ENCODE measurements at places on chromosomes 3 and 15. TPM values are rescaled to one million over a fixed set of nuclear protein-coding genes. Genes with fewer than 3 reads are reported as not detected.
A peak's percentile ranks its signal among the peaks of the same experiment; 100 is the strongest.

GRCh38 chr15:98889930-98890695 lies 117.5 kb downstream of the PGPEP1L start:
- no peak for DNase-seq

DNA sequence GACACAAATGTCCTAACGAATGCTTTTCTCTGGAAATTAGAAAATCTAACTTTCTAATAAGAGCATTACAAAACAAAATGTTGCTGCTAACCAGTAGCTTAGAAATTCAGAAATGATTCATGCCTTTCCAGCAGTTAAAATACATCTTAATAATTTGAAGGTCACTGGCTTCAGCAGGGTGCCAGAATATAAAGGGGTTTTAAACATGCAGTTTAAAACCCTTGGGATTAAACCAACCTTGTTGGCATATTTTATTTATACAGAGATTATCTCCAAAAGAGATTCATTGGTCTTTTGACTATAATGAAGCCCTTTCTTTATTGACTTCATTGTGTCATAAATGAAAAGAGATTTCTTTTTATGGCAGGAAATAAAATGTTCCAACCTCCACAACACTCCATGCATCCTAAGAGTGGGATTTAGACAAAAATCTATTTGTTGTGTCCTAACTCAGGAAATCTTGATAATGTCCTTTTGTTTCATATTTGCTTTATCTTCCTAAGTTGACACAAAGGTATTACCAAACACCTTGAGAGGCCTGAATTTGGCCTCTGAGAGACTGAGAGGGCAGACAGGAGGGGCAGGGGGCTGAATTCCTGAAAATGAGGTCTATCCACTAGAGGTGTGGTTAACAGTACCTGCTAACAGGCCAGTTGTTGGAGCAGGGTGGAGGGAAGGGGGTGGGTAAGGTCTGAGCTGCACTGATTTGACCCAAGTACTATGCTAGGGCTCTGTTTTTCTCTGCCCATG lies 124.4 kb downstream of the FEZF2 start:
- no peak for DNase-seq

- DNase-seq = no peak
These were observed 109.4 kb upstream of the RAD18 start for GRCh38 chr3:9072667-9073009.

GRCh38 chr3:194487289-194488054 lies 670 bp upstream of the ATP13A3 start:
- DNase-seq = peak; percentile 59

DNA sequence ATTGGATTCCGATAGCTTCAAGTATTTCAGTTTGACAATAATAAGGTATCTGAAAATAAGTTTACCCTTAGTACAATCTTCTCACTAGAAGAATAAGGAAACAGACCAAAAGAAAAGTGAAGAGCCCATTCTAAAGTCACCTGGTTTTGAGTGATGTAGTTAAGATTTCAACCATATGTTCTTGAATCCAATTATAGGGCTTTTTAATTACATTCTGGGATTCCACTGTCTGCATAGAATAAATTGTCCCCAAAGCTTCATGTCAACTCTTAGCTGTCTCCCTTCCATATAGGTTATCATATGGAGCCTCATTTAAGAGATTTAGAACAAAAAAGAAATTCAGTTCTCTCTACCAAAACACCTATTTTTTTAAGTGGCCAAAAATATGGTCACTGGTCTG lies 1158.8 kb downstream of the IGSF11 start:
- DNase-seq = no peak

- DNase-seq = no peak
These were observed 34.1 kb downstream of the TM2D3 start for GRCh38 chr15:101618076-101618475.

DNA sequence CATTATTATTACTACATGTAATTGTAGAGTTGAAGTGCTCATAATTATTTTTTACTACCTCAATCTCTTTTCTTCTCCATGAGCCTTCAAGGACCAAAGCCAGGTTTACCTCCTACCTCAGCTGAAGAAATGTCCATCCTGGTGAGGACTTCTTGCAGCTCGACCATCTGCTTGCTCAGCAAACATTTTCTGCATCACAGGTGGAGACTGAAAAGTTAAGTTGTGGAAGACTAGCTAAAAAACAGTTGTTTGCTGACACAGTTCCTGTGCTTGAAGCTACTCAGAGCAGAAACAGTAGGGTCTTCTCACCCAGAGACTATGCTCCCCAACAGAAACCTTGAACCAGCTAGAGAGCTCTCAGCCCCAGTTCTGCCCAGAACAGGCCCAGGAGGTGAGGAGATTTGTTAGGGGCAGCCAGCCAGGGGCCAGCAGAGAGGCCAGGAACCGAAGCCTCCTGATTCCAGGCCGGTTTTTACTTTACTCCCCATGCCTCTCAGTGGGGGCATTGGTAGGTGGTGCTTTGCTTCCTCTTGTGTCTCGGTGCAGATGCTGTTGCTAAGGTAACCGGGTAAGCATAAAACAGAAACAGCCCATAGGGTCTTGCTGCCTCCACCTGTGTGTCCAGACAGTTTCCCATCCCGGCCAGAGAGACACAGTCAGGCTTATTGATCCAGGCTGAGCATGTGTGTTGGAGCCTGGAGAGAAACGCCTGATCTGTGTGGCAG lies 54.9 kb downstream of the CCNL1 start:
- DNase-seq = peak; percentile 67

DNA sequence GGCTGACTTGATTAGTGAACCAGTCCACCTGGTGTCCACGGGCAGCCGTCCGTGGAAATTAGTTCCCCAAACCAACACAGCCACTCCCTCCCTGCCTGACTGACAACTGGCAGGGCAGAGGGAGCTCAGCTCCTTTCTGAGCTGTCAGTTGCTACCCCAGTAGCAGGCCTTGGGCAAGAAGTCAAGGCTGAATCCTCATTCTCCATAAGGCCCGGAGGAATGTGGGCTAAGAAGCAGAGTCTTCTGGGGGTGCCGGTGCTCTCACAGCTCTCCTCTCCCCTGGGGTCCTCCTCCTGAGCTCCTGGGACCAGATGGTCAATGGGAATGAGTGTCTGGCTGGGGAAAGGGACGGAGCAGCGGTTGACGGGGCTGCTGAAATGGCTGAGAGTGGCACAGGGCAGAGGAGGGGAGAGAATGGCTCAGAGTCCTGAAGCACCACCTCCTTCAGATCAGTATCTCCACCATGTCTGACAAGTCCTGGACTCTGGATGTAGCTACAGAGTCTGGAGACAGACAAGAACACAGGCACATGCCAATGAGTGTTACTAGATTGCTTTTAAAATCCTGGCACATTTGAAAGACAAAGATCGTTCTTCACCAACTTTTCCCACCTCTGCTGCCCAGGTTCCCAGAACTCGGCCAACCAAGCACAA lies 16.9 kb downstream of the AMOTL2 start:
- peak; percentile 9 for DNase-seq

DNA sequence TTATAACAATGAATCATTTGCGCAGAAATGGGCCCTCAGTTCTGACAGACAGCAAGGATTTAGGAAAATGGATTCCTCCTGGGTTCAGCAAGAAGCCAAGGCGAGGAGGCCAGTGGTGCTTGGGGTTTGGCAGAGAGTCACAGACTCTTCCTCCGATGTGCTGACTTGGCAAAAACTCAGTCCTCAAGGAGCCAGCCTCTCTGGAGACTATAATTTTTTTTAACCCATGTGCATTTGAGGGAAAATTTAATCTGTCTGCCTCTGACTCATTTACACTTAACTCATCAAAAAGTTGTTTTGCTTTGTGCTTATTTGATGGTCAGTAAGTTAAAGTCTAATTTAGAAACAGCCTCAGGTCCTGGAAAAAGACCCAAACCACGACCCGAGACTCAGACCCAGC lies 34.2 kb upstream of the SLC24A5 start:
- DNase-seq = no peak

DNA sequence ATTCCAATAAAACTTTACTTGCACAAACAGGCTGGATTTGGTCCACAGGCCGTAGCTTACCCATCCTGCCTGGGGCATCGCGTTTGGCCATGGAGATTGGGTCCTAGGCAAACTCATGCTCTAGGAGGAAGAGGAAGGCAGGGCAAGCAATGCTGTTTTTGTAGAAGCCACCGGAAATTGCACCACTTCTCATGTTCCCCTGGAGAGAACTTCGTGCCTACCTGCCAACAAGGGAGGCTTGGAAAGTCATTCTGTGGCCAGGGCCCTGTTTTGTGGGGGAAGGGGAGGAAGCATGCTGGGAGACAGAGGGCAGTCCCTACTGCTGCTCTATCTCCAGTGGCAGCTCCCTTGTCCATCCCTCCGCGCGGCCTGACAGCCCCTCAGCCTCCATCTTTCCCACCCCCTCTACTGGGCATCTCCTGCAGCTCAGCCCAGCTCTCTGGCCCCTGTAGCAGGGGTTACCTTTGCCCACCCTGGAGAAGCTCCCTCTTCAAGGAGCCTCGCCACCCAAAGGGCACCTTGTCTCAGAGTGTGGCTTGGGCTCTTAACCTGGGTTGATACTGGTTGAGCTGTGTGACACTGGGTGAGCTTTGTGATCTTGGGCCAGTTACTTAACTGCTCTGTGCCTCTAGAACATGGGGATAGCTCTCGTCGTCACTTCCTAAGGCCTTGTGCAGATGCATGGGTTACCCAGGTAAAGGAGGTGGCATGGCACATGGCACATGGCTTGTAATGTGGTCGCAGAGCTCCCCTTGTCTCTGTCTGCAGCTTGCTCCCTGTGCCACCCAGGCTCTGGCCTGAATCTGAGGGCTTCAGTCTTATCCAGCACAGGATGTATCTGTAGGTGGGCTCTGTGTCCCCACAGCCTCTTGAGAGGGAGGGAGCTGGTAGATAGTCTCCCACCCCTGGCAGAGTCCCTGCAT lies 6.1 kb downstream of the ABTB1 start:
- DNase-seq = peak; percentile 7

DNA sequence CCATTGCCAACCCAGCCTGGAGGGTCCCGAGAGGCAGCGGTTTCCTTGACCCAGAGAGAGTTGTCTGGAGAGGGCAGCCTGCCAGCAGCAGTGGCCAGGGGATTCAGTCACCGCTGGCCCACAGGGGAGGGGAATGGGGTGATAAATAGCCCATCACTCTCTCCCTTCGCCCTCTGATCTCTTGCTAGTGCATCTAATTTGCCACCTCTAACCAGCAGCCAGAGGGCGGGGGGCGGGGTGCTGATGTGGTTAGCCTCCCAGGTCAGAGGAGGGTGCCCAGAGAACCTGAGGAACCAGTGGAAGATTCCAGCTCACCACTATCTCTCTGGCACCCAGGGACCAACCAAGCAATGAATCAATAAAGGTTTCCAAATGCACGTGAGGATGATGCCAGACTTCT lies 35.1 kb upstream of the SLC6A11 start:
- DNase-seq = no peak

GRCh38 chr15:80507638-80508316 lies 103.6 kb downstream of the ARNT2 start:
- no peak for DNase-seq

The SLC6A1 gene
- total RNA-seq = 0.72 TPM

GRCh38 chr3:56491566-56491965 lies 23.3 kb upstream of the ERC2 start:
- DNase-seq = no peak

GRCh38 chr15:91941871-91942658 lies 88.6 kb downstream of the SLCO3A1 start:
- no peak for DNase-seq

GRCh38 chr3:101519685-101520365 lies 6.8 kb upstream of the SENP7 start:
- no peak for DNase-seq

DNA sequence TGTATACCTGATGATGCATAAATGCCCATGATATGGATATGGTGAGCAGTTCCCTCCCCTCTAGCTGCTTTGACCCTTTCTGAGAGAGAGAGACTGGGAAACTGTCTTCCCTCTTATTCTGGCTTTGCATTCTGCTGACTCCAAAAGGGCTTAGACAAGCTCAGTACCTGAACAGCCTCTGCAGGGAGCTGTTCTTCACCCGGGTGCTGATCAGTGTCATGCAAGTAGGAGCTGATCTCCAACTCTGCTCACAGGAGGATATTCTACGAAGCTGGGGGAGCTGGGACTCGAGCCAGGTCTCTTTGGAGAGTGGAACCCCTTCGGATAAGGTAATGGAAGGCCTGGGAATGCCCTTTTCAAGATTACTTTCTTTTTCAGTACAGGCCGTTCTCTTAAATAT lies 237.1 kb downstream of the RYR3 start:
- peak; percentile 87 for DNase-seq

- no peak for DNase-seq
These were observed 166.1 kb downstream of the FRMD5 start for GRCh38 chr15:44029003-44029402.

The DZIP1L gene
- 11.2 TPM for total RNA-seq

The NMNAT3 gene
- 4.9 TPM for total RNA-seq

The MIX23 gene
- total RNA-seq = 78.0 TPM

GRCh38 chr3:45252826-45253225 lies 26.7 kb upstream of the TMEM158 start:
- no peak for DNase-seq

GRCh38 chr15:80266113-80266512 lies 14.1 kb upstream of the CTXND1 start:
- no peak for DNase-seq

- no peak for DNase-seq
These were observed 42.8 kb downstream of the ZNF609 start for GRCh38 chr15:64503197-64503596.

The TNNC1 gene
- total RNA-seq = 5.6 TPM

GRCh38 chr3:160081958-160082533 lies 93.4 kb downstream of the IL12A start:
- DNase-seq = no peak

The ASB14 gene
- total RNA-seq = not detected

GRCh38 chr3:28139288-28139687 lies 102.1 kb upstream of the CMC1 start:
- no peak for DNase-seq

DNA sequence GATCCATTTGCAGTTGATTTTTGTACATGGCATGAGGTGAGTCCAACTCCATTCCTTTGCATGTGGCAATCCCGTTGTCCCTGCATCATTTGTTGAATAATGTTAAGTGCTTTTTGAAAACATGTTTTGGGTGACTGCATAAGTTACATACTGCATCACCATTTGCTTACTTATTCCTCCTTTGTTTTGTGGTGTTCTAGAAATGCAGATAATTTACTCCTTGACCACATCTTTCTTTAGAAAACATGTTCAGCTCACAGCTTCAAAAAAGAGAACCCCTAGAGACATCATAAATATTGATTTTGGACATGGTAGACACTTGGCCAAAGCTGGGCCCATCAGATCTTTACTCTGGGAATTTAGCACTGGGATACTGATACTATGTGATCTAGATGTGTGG lies 135.3 kb upstream of the DAZL start:
- DNase-seq = no peak

Data from WTC11 (cell line).